ENCODE measurements at places on chromosomes 1 and 21. TPM values are rescaled to one million over a fixed set of nuclear protein-coding genes. Genes with fewer than 3 reads are reported as not detected.

MYOG gene
- not detected for total RNA-seq

CNR2 gene
- 0.17 TPM for total RNA-seq

BSND gene
- total RNA-seq = not detected

PSMB2 gene
- total RNA-seq = 34.8 TPM

GSTM5 gene
- total RNA-seq = 2.5 TPM

PLA2G2D gene
- total RNA-seq = not detected

CFHR5 gene
- not detected for total RNA-seq

GPR25 gene
- not detected for total RNA-seq

IKBKE gene
- 16.4 TPM for total RNA-seq

FNDC10 gene
- total RNA-seq = 3.1 TPM

CCDC27 gene
- total RNA-seq = not detected

SLC5A3 gene
- total RNA-seq = 19.9 TPM

LCE2B gene
- not detected for total RNA-seq

LCE1D gene
- total RNA-seq = not detected

ATP5PB gene
- total RNA-seq = 390 TPM

DCST2 gene
- 2.3 TPM for total RNA-seq

ABCG1 gene
- total RNA-seq = 67.0 TPM

FAM43B gene
- 0.92 TPM for total RNA-seq

SPRR2E gene
- not detected for total RNA-seq

FMO2 gene
- 1.2 TPM for total RNA-seq
